ENCODE measurements at places on chromosomes 3 and 15.

- DNase-seq: no peak
These were observed 155.9 kb upstream of the LPP start for GRCh38 chr3:187997946-187998561.

DNA sequence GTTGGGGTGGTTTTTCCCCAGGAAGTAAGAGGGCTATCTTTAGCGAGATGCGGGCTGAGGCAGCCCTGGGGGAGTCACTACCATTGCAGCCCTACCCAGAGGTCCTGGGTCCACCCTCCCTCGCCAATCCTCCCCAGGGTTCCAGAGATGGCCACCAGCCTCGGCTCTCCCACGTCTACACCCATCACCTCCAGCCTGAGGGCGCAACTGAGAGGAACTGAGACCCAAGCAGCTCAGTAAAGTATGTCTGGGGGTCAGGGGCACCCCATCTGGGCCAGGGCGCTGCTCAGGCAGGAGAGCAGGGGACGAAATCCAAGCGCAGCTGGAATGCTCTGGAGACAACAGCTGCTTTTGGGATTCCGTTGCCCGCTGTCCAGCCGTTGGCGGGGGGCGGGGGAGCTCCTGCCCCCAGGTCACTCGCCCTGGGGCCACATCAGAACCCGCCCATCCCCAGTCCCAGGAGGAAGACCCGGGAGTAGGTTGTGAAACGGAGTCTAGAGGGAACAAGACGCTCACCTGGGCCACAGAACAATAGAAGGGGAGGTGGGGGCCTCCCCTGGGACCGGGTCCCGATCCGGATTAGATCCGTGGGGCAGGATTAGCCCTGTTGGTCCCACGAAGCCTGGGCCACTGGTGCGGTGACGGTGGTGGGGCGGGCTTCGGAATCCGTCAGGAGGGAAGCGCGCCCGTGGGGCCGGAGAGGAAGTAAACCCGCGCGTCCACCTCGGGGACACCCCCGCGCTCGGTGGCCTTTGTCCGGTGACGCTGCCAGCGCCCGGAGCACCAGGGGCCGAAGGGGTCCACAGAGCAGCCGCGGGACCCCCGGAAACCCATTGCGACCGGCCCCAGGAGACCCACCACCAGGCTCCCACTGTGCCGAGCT is 1.4 kb upstream of the NDUFAF3 start:
- DNase-seq: peak; percentile 62

DNA sequence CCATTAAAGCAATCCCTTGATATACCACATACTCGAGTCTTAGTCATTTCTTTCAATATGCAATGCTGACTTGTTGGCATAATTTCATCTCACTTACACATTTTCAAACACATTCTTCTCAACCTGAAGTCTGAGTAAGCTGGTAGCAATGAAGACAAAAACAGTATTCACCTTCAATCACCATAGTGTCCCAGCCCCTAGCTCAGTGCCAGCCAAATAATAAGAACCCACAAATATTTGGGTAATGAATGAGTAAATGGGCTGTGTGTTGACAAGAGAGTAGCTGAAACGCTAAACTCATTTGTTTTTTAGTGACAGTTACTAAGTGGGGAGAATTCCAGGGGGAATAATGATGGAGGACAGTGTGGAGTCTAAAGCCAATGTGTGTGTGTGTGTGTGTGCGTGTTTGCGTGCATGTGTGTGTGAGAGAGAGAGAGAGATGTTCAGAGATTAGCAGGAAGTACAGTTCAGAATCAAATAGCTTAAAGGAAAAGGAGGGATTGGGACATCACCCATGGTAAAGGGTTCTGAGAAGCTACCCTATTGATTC is 165.7 kb downstream of the GAP43 start:
- DNase-seq: no peak

GRCh38 chr15:63599401-63600000 is 2.3 kb downstream of the FBXL22 start:
- DNase-seq: no peak

GRCh38 chr15:52994290-52994689 is 204.2 kb upstream of the ONECUT1 start:
- DNase-seq: no peak

GRCh38 chr15:56468401-56468800 is 3.5 kb upstream of the MNS1 start:
- no peak for DNase-seq

- no peak for DNase-seq
These were observed 289.4 kb upstream of the TLE3 start for GRCh38 chr15:70387081-70387480.

DNA sequence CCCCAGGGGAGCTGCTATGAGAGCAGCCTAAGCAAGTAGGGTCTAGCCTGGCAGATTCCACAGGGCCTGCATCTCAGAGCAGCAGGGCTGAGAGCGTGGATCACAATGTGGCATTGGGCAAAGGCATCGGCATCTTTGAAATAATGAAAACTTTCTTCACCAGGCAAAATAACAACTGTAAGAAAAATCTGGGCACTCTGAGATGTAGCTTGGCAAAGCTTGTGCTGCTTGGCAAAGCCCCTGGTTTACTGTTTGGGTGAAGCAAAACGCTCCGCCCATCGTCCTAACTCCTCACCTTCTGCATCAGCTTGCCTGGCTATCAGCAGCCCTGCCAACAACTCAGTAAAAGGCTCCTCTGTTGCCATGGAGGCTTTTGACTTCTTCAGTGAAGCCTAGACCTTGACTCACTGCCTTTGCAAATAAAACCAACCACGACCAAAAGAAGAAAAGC is 212.8 kb upstream of the EIF1B start:
- DNase-seq: no peak

DNA sequence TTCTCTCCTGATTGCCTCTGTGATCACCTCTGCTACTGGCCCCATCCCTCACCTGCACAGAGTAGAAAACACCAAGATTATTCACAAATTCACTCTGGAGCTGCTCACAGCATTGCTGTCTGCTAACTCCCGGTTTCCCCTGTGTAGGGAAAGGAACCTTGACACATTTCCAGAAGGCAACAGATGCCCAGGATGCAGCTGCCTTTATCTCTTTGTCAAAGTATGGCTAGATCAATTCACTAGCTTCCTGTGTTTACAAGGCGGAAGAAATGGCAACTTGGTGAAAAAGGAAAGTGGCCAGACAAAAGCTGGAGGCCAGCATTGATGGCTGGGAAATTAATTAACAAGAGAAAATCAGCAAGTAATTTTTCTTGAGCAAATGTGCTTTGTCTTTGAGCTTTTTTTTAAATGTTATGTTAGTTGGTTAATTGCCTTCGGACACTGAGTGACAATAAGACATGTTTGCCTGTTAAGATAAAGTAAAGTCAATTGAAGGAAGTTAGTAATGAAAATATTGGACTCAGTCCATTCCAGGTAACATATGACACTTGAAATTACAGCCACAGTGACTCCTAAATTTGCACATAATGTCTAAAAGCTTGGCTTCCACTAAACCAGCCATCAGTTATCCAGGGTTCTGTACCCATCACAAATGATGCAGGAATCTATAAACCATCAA is 394.6 kb upstream of the IL12A start:
- DNase-seq: no peak

DNA sequence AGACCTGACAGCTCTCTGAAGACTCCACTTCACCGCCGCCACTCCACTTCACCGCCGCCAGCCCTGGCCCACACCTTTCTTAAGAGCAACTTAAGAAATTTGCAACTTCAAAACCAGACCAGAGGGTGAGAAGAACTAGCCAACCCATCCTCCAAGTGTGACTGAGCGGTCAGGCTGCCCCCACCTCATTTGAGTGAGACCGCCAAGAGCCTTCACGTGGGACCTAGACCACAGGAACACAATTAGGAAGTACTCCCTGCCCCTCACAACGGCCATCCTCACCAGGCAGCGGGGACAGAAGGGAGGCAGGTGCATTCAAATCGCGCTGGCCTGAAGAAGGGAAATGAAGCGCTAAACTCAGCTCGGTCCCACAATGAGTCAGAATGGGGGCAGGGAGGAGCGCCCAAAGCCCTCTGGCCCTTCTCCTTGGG is 156.8 kb upstream of the BCL6 start:
- DNase-seq: no peak

DNA sequence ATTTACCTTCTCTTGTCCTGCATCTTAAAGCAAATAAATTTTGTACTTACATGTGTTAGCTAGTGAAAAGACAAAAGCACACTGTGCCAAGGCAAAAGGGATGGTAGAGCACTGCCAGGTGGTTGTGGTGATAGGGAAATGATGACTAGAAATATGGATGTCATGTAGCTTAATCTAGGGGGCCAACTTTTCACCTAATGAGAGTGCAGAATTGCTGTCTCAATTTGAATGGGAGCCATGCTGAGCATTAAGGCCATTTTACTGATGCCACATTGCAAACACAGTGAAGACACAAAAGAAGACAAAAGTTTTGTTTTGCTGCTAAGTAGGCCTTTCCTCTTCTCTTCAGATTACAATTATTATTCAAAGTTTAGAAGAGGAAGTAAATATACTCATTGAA is 274.7 kb downstream of the PDCD6IP start:
- DNase-seq: no peak

DNA sequence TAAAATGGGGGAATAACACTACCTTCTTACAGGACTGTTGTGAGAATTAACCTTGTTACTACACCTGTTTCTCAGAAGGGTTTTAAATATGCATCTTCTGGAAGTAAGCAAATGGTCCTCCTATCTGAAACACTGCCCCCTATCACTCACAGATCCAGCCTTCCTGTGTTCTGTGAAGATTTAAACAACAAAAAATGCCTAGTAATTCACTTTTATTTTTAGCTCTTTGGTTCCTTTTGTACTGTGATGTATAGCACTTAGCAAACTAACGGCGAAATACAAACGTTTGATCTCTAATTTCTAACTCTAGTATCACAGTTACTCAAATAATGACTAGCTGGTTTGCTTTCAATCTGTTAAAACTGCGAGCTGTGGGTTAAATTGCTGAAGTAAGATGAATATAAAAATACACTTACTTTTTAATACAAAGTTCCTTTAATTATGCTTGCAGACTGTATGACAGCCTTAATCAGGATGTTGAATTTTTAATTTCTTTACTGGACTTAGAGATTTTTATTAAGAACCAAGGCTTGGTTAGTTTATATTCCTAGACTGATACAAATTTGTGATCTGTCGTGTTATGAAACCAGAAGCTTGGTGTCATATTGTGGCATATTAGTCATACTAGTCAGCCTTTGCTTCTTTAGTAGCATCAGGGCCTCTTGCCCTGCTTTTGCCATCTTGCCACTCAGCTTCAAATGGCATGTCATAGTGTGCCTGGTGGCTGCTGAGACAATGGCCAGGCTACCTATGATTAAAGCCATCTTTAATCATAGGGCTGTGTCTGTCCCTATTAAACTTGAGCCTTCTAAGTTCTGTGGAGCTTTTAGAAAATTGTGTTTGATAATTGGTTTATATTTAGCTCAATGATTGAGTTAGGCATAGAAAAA is 9.2 kb downstream of the EIF3J start:
- DNase-seq: no peak

DNA sequence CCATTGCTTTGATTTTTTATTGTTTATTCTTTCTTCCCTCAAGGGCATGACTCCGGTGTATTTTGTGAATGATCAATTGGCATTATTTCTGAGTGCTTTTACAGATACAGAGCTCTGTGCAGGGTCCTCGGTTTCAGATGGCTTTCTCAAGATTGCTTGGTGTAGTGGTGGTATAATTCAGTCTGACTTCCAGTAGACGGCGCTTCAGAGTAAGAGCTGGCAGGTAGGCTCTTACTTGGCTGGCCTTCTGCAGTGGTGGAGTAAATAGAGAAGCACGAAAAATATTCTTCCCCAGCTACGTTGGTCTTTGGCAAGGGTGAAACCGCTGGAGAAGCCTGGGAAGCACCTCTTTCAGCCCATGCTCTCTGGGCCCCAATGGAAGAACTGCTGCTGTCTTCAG is 723.0 kb upstream of the BCHE start:
- no peak for DNase-seq

- no peak for DNase-seq
These were observed 261.0 kb downstream of the ADAMTSL3 start for GRCh38 chr15:83914906-83915305.

- DNase-seq: no peak
These were observed 3.4 kb downstream of the IGF1R start for GRCh38 chr15:98651581-98652220.

DNA sequence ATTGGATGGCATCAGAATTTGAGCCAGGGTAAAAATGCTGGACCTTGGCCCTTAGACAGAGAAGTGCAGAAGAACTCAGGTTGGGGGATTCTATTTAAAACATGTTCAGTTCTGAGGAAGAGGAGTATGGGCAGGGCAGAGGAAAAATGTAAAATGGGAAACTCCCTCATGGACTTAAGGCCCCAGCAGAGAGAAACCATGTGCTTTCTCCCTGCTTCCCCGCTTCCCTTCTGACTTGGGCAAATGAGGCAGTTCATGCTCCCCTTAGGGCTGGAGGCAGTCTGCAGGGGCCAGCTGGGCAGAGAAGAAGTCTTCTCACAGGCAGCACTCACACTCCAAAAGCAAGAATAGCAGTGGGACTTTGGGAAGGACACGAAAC is 9.9 kb upstream of the NUDT16 start:
- no peak for DNase-seq

DNA sequence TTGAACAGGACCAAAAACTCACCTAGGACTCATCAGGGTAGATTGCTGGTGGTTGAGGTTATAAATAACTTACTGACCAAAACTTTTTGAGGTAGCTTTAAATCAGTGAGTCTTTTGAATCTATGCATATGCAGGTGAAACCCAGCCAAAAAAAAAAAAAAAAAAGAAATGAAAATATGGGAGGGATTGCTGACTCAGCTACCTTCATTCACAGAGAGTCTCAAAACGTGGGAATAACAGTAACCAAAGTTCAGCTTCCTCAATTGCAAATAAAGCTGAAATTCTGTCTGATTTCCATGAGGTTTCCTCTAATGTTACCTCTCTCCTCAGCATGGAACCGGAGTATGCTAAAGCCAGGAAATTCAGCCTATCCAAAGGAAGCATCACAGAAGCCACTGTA is 95.2 kb upstream of the SEMA6D start:
- DNase-seq: no peak

DNA sequence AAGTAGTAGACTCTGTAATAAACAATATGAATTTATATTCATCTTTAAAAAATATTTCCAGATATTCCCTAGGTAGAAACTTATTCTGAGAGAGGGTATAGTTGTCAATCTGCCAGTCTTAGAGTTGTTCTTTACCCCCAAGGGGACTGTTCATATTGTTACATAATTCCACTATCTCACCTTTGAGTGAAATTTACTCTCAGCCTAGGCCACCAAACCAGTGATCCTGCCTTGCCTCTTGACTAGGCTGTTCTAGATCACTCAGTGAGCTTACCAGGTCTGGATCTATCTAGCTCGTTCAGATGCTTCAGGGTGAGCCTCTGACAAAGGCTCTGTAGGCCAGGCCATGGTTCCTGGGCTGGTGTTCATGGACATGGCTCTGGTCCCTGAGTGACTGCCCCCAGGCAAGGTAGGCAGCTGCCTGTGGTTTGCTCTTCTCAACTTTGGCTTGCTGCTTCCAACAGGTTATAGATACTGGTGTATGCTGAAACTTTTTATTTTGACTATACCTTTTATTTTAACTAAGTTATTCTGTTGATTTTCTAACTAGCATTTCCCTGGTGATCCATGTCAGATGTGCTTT is 27.6 kb downstream of the ZNF592 start:
- no peak for DNase-seq
